ENCODE measurements at places on chromosomes 12 and 14.
A peak's percentile ranks its signal among the peaks of the same experiment; 100 is the strongest.

GRCh38 chr12:104452087-104452486, 4.7 kb upstream of the CHST11 start:
- DNase-seq = no peak

GRCh38 chr12:68106160-68106559, 53.4 kb downstream of the IFNG start:
- DNase-seq = no peak

- DNase-seq = no peak
Observed at GRCh38 chr12:93616584-93617101, 44.2 kb downstream of the SOCS2 start.

- DNase-seq = no peak
Observed at GRCh38 chr12:109345428-109345827, 2.3 kb upstream of the MYO1H start.

- DNase-seq = no peak
Observed at GRCh38 chr12:129871991-129872972, 31.5 kb downstream of the TMEM132D start.

DNA sequence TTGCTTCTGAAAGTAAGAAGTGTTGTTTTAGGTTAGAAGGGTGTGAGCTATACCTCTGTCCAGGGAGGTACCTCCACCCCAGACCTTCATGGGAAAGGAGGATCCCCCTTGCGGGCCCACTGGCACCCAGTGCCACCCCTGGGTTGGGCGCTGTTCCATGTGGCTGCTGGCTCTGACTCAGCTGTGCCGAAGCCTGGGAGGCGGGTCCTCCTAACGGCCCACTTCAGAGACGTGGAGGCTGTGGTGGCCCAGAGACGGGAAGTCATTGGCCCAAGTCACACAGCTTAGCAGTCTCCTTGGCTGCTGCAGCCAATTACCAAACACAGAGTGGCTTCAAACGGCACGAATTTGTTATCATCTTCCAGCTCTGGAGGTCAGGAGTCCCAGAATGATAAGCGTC, 10.2 kb downstream of the RFLNA start:
- no peak for DNase-seq

GRCh38 chr14:72562300-72562699, 331.6 kb downstream of the DPF3 start:
- DNase-seq = no peak

DNA sequence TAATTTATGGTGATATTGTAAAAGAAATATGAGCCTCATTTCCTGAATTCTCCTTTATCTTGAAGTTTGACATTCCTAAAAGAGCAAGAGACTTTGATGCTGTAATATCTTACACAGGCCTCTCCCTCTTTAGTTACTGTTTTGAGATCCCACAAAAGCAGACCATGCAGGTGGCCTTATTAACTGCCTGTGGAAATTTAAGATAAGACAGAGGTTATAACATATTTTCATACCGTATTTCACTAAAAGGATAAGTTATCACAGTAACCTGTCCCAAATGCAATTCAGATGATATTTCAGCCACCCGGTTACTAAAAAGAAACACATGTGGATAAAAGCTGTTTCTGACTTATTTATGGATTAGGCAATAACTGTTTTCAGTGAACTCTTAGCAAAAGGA, 150.1 kb downstream of the NAV3 start:
- DNase-seq = no peak

DNA sequence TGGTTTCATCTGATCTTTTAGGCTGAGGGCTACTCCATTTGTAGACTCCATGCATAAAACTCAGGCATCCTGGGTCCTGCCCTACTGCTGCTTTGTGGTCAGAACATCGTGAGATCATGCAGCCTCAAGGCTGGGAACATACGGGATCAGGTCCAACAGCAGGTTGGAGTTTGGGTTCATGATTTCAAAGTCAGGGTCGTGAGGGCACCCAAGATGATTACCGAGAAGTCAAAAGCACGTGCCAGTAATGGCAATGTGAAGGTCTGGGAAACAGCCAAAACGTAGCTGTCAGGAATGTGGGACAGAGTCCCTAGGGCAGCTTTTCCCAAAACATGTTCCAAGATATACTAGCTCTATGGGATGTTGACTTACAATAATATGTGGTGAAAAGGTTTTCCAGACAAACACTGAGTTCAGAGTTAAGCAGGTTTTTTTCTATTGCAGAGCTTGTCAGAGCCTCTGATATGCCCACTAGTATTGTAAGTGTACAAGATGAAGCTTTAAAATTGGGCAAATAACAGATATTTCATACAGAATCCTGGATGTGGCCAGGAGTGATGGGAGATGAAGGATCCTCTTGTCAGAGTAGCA, 130.3 kb upstream of the DNM1L start:
- DNase-seq = no peak

GRCh38 chr14:82362452-82362851, 828.8 kb upstream of the SEL1L start:
- no peak for DNase-seq

DNA sequence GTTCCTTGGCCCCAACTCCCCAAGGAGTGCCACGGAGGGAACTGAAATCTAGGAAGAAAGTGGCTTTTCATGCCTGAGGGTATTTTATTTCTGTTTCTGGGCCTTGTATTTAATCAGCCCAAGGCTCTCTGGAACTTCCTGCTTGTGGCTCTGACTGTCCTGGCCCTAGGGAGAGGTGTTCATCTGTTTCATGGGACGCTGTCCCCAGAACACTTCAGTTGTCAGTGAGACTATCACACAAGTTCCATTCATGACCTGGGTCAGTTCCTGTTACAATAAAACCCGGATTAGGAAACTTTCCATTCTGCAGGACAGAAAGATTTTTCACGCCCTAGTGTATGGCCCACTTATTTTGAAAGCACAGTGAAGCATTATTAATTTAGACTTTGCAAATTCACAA, 18.5 kb upstream of the TC2N start:
- DNase-seq = no peak

DNA sequence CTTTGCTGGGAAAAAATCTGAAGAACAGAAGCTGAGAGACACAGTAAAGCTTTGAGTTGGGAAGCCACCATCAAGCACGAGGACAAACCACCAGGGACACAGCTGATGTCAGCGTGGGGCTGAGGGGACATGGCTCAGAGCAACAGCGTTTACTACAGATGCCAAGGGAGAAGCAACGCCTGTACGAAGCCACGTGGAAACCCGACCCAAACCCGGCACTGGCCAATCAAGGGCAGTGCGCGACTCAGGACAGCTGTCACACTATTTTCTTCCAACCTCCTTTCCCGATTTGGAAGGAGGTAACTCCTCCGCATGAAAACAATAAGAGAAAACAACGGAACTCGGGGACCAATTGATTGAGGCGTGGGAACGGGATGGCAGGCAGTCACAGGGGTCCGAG, 20.2 kb upstream of the CHGA start:
- no peak for DNase-seq

- no peak for DNase-seq
Observed at GRCh38 chr14:72589652-72590051, 304.2 kb downstream of the DPF3 start.

DNA sequence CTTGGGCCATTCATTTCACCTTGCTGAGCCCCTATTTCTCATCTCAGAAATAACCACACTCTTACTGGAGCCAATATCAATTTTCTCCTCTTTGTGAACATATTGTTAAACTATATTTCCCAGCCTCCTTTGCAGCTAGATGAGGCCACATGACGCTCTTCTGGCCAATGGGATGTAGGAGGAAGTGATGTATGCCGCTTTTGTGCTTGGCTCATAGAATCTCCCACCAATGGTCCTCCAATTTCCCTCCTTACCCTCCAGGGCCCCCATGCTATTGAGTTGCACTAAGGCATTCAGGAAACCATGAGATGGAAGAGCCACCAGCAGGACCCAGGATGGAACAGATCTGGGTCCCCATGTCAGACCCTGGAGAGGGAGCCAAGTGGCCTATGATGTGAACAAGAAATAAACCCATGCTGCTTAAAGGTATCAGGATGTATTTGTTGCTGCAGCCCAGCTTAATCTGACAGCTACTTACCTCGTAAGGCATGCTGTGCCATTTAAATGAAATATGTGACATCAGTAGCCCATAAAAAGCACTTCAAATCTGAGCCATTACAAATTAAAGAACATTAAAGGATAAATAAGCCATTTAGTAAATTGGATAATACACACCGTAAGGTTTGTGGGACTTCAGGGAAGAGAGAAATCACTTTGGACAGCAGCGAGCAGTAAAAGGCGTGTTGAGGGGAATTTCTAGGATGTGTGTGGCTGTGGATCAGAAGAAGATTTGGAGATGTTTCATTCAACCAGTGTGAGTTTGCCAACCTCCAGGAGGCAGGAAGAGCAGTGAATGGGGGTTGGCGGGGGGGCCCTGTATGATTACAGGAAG, 24.4 kb upstream of the BDKRB2 start:
- DNase-seq = no peak

DNA sequence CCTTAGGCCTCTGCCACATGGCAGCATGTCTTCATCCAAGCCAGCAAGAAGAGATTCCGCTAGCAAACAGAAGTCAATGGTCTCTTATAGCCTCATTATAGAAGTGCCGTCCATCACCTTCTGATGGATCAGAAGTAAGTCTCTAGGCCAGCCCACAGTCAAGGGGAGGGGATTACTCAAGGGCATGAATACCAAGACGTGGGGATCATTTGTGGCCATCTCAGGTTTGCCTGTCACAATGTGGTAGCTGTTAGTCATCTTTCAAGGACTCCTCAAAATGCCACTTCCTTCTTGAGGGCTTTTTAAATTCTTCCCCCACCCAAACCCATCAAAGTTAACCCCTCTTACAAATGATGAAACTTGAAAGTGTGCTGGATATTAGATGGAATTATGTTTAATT, 8.1 kb upstream of the ADCY6 start:
- no peak for DNase-seq

DNA sequence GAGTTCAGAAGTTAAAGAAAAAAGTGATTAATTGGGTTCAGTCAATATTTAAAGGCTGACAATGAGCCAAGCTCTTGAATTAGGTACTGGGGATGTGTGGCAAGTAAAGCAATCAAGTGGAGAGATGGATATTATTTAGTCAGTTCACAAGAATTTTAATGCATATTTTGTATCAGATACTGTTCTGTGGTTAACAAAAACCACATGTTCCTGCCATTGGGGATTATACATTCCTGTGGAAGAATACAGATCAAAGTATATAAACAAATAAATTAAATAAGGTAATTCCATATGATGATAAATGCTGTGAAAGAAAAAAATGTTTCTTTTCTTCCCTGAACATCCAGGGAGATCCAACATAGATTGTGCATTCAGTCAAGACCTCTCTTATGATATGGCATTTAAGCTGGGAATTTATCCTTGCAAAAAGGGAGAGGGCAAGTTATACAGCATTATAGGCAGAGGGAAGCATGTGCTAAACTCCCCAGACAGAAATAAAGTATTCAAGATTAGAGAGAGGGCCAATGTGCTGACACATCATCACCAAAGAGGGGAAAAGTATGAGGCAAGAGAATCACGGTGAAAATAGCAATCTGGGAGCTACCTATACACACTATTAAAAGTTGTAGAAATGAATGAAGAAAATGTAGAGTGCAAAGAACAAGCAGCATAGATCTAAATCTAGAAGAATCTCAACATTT, 17.6 kb upstream of the A2M start:
- DNase-seq = no peak

GRCh38 chr12:80838708-80839107, 99.0 kb downstream of the LIN7A start:
- peak; percentile 65 for DNase-seq

GRCh38 chr14:102461490-102462338, 47.9 kb downstream of the ANKRD9 start:
- no peak for DNase-seq

DNA sequence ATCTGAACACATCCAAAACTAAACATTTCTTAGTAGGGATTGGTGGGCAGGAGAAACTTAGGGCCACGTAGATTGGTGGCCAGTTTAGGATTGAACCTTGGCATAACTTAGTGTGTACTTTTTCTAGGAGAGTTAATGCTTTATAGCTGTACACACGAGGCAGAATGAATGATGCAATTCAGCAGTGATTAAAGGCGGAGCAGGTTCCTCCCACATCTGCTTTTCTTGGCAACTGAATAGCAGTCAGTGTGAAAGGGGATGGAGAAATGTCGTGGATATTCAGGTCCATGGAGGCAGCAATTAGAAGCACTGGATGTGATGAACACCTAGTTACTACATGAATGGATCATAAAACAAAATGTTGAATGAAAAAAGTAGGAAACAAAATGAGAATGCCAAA, 493.8 kb downstream of the FUT8 start:
- no peak for DNase-seq

- no peak for DNase-seq
Observed at GRCh38 chr12:132396657-132397056, 67.3 kb upstream of the GALNT9 start.

- DNase-seq = no peak
Observed at GRCh38 chr12:27105746-27106536, 23.6 kb upstream of the C12orf71 start.

DNA sequence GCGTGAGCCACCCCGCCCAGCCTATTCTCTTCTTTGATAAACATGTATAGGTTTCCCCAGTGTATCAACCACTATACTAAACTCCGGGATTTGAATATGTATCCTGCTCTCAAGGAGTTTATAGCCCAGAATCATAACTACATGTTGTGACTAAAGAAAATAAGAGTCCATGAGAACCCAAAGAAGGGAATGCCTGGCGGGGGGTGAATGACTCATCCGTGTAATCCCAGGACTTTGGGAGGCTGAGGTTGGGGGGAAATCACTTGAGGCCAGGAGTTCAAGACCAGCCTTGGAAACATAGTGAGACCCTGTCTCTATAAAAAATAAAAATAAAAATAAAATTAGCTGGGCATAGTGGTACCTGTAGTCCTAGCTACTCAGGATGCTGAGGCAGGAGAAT, 57.2 kb downstream of the SIX6 start:
- DNase-seq = no peak

DNA sequence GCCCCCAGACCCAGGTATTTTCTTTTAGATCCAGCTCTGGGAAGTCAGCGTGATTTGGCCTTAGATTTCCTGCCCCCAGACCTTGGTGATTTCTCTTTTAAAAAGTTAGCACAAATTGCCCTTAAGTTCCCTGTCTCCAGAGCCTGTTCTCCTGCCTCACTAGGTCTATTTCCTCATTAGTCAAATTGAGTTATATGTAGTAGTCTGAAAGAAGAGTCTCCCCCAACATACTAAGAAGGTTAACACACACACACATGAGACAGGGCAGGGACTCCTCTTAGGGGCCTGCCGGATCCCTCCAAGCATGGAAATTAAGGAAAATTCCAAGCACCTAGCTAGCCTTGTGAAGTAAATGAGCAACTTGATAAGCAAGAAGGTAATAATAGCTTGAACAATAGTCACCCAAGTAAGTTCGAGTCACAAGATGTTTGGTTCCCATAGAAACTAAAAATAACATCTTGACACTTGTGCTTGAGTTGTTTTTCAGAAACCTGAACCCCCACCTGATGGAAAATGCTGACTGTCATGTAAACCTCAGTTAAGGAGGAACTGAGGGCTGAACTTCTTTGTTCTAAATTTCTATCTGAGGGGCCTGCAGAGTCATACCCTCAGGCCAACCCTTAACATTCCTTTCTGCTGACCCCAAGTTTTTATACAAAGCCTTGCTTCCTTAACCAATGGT, 51.6 kb downstream of the CAND1 start:
- DNase-seq = no peak
